ENCODE measurements at places on chromosomes 12 and 14.
A peak's percentile ranks its signal among the peaks of the same experiment; 100 is the strongest.

DNA sequence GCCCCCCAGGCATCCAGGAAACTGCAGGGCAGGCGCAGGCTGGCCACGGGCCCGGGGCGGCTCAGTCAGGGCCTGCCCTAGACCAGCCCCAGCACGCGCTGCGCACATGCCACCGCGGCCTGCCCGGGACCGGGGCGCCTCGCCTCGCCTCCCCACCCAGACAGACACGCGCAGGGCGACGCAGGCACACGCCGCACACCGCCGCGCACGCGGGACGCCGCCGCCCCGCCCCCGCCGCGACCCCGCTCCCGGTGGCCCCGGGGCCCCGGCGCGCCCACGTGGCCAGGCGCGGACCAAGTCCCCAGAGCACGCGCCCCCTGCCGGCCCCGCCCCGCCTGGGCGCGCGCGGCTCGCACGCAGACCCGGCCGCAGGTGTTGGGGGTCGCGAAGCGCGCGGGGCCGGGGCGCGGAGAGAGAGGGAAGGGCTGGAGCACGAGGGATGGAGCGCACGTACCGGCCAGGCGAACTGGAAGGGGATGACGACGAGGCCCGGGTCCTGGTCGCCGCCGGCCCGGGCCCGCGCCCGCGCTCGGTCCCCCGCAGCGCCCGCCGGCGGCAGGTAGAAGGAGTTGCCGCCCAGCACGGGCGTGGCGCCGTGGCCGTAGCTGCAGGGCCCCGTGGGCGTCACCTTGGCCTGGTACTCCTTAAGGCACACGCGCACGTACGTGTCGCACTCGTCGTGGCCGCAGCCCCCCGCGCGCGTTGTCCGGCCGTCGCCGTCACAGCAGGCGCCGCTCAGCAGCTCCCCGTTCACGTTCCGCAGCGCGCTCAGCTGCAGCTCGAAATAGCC is 1.1 kb downstream of the JAG2 start:
- peak; percentile 47 for DNase-seq

- no peak for DNase-seq
Observed at GRCh38 chr12:15731940-15732339, 57.2 kb downstream of the EPS8 start.

DNA sequence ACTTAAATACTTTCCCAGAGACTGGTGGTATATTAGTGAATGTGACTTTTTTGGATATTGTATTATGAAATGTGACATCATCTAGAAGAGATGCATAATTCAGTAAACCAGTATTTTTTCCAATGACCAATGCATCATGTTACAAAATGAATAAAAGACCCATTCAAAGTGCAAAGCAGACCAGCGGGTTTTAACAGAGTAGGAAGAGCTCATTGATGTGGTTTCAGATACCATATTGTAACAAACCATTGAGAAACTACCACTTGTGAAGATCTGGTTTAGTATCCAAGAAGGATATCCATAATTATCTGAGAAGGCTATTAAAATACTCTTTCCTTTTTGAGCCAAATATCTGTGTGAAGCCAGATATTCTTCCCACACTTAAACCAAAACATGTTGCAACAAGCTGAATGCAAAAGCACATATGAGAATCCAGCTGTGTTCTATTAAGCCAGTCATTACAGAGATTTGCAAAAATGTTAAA is 47.7 kb downstream of the MVK start:
- DNase-seq: no peak

GRCh38 chr12:67671419-67671818 is 22.9 kb downstream of the DYRK2 start:
- no peak for DNase-seq

GRCh38 chr12:54280468-54281260 is at the start of gene HNRNPA1:
Gene HNRNPA1, plus strand, starts transcription at chr12:54280726. Its CDS starts 82 bp downstream, at chr12:54280808.
- DNase-seq: peak; percentile 97
